ENCODE measurements at places on chromosomes 5 and 9.
A peak's percentile ranks its signal among the peaks of the same experiment; 100 is the strongest.

DNA sequence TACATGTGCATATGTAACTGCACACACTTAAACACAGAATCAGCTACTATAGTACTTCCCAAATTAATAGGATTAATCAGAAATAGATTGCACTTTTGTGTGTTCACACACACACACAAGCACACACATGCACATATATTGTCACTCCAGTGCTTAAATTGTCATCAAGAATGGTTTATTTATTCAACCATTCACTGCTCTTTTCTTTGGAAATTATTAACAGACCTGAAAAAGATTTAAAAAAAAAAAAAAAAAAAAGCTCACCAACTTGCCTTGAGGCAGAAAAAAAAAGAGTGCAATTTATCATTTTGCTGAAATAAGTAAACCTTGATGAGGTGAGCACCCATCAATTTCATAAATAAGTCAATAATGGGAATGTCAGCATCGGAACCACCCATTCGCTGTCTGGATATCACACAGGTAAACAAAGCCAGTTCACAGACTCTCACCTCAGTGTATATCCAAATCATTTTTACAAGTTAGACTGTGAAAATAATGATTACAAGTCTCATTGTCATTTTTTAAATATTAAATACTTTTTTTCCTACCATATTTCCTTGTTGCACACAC is 562.8 kb downstream of the BNC2 start:
- DNase-seq: no peak

- no peak for DNase-seq
Measured at GRCh38 chr9:83267741-83268140, 204.8 kb upstream of the RASEF start.

- DNase-seq: peak; percentile 57
Measured at GRCh38 chr5:139385061-139386049, 2.3 kb upstream of the SLC23A1 start.

- DNase-seq: peak; percentile 34
Measured at GRCh38 chr9:34413231-34413852, 36.6 kb upstream of the MYORG start.

GRCh38 chr9:100880284-100880683 is 148.2 kb upstream of the PLPPR1 start:
- DNase-seq: peak; percentile 14

GRCh38 chr5:146461319-146461718 is 14.2 kb downstream of the TCERG1 start:
- no peak for DNase-seq

GRCh38 chr9:92696619-92697018 is 26.7 kb upstream of the IPPK start:
- DNase-seq: no peak

DNA sequence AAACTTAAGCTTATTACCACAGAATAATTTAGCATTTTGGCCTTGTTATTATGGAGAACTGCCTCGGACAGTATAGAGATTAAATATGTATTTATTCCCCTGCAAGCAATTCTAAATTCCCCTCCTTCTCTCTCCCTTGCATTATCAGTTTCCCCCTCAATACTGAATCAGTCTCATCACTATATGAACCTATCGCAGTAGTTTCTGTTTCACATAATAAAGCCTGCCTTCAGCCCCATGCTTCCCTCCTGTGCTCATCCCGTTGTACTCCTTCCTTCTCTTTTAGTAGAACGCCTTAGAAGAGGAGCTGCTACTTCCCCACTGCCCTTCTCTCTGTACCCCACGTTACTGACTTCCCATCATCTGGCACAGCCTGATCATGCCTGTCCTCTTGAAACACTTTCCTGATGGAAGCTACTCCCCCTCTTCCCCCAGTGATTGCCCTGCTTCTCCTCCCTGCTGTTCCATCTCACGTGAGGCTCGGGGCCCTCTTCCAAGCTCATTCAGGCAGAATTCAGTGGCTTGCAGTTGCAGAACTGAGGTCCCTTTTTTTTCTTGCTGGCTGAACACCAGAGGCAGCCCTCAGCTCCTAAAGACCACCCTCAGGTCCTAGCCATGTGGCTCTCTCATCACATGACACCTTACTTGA is 93.4 kb downstream of the PPIC start:
- peak; percentile 40 for DNase-seq

Data from suppressor macrophage treated with lipopolysaccharide for 4 hours (primary cell).